ENCODE measurements at places on chromosomes 7 and 10.

DNA sequence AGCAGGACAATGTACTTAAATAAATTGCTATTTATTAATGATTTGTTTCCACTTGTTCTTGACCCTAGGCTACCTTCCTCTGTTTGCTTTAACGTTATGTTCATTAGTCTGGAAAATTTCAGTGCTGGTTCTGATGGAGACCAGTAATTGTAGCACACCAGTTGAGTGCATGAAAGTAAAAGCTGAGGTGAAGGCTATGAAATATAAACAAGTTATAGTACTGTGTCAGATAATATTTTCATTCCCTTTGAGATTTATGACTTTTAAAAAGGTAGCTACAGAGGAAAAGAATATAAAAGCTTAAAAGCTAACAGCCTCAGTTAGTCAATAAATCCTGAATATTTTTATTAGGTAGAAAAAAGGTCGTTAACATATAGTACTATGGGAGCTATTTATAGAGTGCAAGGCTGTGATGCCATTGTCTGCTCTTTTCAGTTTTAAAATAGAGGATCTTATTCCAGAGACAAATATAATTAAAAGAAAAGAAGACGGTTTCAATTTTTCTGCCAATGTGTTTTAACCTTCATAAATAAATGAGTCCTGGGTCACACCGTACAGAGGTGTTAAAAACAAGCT, 351.8 kb upstream of the ETV1 start:
- DNase-seq = peak; percentile 54

DNA sequence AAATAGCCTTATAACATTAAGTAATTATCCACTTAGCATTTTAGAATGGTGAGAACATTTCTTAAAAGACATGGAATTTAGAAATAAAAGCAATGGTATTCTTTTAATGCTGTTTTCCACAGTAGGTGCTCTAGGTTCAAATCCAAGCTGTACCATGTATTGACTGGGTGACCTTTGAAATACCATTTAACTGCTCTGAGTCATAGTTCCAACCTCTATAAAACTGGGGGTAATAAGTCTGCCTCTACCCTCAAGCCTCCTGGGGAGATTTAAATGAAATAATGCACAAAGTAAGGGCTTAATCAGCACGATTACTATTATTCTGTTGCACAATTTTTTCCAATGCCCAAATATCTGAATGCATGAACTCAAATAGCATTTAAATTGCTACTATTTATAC, 236.4 kb upstream of the CCDC6 start:
- no peak for DNase-seq

- DNase-seq = no peak
Measured at GRCh38 chr10:61942604-61943461, 41.3 kb downstream of the ARID5B start.

GRCh38 chr10:98453729-98454128, 7.0 kb upstream of the HPS1 start:
- no peak for DNase-seq

- DNase-seq = no peak
Measured at GRCh38 chr10:46223064-46223480, 63.7 kb upstream of the ANTXRL start.

DNA sequence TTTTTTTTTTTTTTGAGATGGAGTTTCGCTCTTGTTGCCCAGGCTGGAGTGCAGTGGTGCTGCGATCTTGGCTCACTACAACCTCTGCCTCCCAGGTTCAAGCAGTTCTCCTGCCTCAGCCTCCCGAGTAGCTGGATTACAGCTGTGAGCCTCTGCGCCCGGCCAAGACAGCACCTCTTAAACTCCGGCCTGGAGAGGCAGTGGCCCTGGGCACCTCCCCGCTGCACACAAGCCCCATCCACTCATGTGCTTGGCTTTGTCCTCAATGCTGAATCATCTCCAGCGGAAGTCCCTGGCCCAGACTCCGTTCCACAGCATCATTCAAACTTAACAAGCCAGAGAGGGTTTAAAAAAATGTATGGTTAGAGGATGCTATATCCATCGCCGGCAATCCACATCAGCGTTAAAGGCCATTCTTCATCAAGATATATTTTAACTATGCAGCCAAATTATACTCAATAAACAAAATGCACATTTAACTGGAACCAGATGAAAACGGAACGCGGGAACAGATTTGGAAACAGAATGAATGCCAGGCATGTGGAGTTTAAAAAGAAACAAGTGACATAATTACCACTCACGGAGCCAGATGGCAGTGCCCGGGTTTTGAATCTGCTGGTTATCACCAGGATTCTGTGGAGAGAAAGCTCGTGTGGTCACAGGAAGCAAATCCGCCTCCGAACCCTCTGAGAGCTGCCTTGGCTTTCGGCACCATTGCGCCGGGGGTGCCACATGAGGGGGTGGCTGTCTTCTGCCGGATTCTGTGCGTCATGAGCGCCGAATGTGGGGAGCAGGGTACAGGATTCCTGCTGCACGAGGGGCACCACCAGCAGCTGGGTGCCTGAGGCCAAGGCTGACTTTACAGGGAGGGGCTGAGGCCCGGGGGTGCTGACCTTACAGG, 45.6 kb upstream of the CFAP46 start:
- peak; percentile 64 for DNase-seq

GRCh38 chr10:117455346-117455745, 80.1 kb upstream of the PDZD8 start:
- no peak for DNase-seq

DNA sequence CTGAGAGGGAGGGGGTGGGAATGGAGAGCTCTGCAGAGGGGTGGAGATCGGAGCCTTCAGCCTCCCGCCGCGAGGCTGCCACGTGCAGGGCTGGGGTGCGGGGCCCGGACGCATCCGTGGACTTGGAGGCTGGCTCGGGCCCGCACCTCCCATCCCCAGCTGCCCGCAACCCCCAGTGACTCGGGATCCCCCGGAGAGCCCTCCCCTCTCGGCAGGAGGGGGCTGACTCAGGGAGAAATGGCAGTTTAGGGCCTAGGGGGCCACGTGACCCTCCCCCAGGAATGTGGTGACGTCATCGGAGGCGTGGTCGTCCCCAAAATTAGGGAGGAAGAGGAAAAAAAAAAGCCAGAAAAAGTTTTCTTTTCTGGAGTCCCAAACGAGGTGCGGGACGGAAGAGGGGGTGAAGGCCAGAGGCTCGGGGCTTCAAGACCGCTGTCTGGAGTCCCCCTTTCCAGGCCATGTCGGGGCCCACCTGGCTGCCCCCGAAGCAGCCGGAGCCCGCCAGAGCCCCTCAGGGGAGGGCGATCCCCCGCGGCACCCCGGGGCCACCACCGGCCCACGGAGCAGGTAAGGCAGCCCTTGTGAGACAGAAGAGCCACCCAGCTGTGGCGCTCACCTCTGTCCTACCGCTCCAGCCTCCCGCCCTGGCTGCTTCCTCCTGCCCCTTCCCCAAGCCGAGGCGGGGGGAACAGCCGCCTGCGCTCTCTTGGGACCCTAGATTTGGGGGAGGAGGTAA, at the start of gene TRIP6:
TSS of gene TRIP6 (plus strand) at position 348 of the 736 bp plus-strand sequence. CDS start at position 459, 111 bp downstream.
- DNase-seq = peak; percentile 51

GRCh38 chr7:55534262-55534915, 37.9 kb downstream of the VOPP1 start:
- DNase-seq = no peak

GRCh38 chr10:7111561-7111960, 299.3 kb downstream of the SFMBT2 start:
- DNase-seq = no peak

GRCh38 chr10:60073781-60074656, 167.7 kb upstream of the CCDC6 start:
- no peak for DNase-seq

GRCh38 chr10:55146032-55146431, 345.0 kb upstream of the PCDH15 start:
- DNase-seq = no peak

DNA sequence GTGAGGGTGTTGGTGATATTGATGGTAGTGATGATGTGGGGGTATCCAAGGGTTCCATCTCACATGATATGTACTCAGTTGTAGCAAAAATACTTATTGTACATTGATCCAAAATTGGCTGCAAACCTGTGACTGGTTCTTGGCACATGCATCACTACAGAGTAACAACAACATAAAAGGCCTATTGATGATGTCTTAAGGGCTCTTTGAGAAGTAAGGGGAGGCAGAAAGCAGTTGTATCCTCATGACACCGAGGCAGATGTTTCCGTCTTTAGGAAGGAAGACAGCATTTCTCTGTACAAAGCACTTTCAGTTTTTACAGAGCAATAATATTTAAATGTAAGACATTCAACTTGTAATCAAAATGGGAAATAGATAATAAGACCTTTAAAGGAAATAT, 34.5 kb downstream of the NRG3 start:
- DNase-seq = no peak

- DNase-seq = no peak
Measured at GRCh38 chr10:43249151-43249961, 17.5 kb downstream of the RASGEF1A start.

- DNase-seq = no peak
Measured at GRCh38 chr7:115078386-115078785, 156.5 kb downstream of the MDFIC start.

GRCh38 chr10:104028823-104029520, 56.7 kb downstream of the COL17A1 start:
- no peak for DNase-seq

- no peak for DNase-seq
Measured at GRCh38 chr10:73761781-73762180, 17.6 kb downstream of the SEC24C start.

- no peak for DNase-seq
Measured at GRCh38 chr10:35194906-35195305, 68.3 kb downstream of the CREM start.

DNA sequence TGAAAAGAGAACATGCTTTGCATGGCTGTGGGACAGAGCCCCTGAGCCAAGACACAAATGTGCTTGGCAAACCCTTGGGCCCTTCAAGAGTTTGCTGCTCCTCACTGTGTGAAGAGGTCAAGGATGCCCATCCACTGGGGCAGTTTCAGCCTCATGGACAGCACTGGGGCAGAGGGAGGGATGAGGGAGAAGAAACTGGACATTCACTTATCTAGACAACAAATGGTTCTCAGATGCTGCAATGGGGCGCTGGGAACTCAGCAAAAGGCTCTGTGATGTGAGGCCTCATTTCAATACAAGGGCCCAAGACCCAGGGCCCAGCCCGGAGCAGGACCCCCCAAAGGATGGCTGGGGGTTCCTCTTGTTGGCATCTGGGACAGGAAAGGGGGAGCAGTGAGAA, 49.1 kb downstream of the EBF3 start:
- no peak for DNase-seq

GRCh38 chr10:129861776-129862531, 102.1 kb downstream of the EBF3 start:
- DNase-seq = peak; percentile 72

- DNase-seq = peak; percentile 70
Measured at GRCh38 chr10:99659031-99659867, at the start of gene ENTPD7. ENTPD7 (plus strand) TSS chr10:99659509; CDS start chr10:99659957, 448 bp downstream.

DNA sequence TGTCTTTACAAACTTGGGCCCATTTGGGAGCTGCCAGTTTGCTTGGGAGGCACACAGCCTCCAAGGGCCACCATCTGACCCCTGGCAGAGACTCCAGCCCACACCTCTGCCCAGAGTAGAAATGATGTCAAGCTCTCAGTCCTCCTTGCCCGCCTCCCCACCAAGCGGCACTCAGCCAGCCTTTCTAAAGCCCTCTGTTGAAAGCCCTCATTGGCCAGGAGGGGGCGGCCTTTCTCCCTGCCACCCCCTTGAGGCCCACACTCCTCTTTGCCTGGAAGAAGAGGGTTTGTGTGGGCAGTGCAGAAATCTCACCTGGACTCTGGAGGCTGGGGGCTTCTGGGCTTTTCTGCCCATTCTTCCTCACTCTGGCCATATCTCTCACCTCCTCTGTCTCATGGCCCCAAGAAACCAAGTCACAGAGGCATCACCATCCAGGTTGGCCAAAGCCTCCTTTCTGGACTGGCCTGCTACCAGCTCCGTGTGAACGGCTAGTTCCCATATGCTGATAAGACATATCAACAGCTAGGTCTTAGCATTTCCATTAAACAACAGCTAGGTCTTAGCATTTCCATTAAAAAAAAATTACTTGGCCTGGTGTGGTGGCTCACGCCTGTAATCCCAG, 36.1 kb downstream of the UBTD1 start:
- DNase-seq = no peak

DNA sequence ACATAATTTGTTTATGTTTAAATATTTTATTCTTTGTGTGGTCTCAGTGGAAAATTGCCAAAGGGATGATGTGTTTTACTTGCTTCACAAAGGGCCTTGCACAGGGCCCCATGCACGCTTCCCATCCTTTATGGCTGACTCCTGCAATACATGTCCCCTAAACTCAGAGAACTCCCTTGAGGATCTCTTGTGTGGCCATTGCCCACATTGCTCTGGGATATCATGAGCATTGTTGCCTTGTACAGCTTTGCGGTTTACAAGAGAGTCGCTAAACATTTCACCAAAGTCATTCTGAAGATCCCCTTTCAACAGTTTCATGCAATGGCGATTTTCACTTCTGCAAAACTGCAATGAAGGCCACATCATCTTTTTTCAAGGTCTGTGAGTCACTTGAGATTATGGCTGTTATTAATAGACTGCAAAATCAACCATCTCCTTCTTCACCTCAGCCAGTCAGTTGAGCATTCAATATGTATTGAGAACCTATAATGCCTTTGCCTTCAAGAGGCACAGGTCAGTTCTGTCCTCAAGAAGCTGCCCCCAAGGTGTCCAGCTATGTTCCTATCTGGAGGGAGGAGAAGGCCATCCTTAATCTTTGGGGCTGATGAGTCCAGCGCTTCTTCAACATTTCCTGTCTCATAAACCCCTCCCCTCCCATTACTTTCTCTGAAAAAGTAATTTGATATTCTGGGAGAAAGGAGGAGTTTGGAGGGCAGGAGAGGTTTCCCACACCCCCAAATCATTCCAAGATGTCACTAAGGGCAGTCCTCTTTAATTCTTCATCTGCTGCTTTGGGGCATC, 108.1 kb downstream of the CCDC71L start:
- no peak for DNase-seq

- no peak for DNase-seq
Measured at GRCh38 chr10:120606051-120606764, 149.2 kb downstream of the PLPP4 start.

- no peak for DNase-seq
Measured at GRCh38 chr7:121473645-121474300, 77.7 kb upstream of the FAM3C start.

DNA sequence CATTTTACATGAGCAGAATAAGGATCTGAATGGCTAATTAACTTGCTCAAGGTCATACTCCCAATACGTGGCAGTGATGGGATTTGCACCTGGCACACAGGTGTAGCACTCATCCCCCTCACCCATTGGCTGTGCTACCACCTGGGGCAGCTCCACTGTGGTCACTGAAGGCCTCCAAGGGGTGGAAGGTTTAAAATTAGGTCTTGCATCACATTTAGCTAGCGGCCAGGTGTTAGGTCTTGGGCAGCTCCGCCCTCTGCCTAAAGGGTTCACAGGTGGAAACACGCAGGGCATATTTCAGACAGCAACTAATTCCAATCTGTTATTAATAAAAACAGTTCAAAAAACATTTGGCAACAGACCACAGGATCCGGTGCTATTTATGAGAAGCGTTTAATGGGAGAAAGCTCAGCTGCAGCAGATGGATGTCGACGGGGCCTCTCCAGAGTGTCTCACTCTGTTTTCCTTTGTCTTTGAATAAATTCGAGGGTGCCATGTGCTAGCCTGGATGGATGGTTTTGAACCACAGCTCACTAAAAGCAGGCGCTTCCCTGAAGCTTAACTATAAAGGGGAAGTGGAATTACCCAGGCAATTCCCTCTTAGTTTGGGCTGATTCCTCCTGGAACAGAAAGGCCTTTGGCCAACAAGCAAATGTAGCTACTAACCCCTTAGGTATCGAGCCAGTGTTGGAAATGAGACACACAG, 1017.6 kb downstream of the TYW1 start:
- peak; percentile 5 for DNase-seq
